ENCODE measurements at places on chromosomes 2 and 18.

GRCh38 chr2:217593732-217594131, 409.1 kb downstream of the TNS1 start:
- no peak for DNase-seq

DNA sequence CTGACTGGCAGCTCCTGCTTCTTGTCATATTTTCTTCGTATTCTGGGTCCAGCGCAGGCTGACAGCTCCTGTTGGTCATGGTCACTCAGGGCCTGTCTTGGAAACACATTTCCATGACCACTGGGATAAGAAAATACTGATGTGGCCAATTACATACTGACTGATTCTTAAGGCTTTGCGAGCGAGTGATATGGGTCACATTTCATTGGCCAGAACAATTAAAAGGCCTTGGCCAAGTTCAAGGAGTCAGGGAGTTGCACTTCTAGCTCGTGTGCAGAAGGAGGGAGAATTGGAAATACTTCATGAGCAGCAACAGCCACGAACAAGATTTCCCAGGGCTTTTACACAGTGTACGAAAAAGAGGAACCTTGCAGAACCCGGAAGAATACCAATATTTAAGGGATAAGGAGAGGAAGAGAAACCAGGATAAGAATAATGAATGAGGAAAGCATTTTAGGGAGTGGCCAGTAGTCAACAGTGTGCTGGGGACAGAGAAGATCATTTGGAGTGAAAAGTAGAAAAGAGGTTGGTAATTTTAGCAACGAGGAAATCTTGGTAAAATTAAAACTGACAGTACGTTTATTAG, 149.5 kb downstream of the ATP9B start:
- no peak for DNase-seq

GRCh38 chr2:174840436-174840835, 76.2 kb upstream of the CHRNA1 start:
- peak; percentile 81 for DNase-seq

GRCh38 chr2:200405599-200406298, 99.3 kb downstream of the SPATS2L start:
- peak; percentile 93 for DNase-seq

GRCh38 chr2:12017499-12018157, 271.2 kb downstream of the LPIN1 start:
- no peak for DNase-seq

- no peak for DNase-seq
Observed at GRCh38 chr18:65606551-65607130, 144.2 kb upstream of the CDH7 start.

DNA sequence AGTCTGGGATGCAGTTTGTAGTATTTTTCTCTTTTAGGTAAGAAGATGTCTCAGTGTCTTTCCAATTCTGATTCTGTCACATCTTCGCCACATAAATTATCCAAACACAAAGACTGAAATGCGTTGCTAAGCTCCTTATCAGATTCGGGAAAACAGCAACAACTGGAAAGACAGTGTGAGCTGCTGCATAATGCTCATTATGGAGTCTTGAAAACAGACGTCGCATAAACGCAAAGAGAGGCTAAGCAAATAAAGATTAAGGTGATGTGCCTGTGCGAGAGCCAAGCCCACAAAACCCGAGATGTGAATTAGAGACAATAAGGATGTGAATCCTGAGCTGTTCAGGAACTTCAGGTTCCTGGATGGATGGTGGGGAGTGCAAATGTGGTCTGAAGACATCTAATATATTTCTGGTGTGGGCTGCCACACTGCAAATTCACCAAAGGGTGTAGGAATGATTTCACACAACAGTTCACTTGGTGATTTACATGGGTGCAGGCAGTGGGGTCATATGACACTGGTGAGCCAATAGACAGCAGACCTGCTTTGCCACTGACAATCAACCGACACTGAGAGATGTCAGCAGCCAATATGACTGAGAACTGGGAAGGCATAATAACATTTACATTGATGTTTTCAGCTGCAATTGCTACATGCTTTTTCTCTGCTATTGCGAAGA, 195.8 kb downstream of the MTX2 start:
- DNase-seq: no peak

DNA sequence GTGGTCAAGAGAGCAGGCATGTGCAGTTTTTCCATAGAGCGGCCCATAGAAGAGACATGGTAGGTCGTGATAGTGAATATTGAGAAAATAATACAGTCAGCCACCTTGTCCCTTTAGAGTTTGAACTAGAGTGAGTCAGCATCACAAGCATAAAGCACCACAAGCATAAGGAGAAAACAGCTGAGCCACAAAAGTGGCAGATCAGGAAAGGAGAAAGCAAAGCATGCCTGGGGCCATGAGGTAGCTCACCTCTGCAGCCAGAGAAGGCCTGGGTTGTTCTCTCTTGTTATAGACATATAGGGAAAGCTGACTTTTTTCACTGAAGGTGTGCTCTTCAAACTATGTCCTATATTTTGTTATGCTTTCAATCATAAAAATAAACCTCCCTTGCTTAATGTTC, 879.0 kb downstream of the DSC3 start:
- no peak for DNase-seq

GRCh38 chr2:18599509-18600254, 10.3 kb upstream of the NT5C1B start:
- DNase-seq: no peak

GRCh38 chr18:22623513-22623912, 205.8 kb upstream of the CTAGE1 start:
- DNase-seq: no peak

- no peak for DNase-seq
Observed at GRCh38 chr2:134714228-134714627, 4.6 kb downstream of the TMEM163 start.

DNA sequence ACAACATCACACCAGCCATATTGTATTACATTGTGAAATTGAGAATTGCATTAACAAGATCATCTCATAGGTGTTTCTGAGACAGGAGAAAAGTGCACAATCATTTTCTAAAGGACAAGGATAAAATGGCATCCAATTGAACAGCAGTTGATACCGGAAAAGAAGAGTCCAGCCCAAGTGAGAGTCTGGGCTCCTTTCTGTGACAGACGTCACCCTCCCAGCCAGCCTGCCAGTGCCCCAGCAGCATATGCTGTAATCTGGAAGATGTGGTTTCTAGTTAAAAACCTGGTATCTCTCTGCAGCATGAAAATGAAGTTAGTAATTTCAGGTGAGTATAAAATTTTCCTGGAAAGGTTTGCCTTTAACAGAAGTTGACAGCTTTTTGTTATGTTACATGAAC, 1531.7 kb upstream of the PIK3C3 start:
- DNase-seq: no peak

DNA sequence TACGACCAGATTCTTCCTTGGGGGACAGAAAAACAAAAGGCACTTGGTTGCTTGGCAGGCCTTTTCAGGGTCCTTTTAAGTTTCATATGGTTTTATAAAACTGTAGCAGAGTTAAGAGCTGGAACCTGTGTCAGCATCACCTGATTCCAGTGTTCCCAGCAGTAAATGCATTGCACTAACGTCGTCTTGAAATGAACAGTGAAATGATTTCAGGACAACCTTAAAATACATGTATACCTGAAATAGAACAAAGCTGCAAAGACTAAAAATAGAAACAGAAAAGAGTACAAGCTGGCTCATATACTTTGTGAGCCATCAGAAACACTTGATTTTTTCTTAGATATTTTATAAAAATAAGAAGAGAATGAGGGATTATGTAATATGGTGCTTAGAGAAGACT, 51.9 kb downstream of the ACSL3 start:
- no peak for DNase-seq

DNA sequence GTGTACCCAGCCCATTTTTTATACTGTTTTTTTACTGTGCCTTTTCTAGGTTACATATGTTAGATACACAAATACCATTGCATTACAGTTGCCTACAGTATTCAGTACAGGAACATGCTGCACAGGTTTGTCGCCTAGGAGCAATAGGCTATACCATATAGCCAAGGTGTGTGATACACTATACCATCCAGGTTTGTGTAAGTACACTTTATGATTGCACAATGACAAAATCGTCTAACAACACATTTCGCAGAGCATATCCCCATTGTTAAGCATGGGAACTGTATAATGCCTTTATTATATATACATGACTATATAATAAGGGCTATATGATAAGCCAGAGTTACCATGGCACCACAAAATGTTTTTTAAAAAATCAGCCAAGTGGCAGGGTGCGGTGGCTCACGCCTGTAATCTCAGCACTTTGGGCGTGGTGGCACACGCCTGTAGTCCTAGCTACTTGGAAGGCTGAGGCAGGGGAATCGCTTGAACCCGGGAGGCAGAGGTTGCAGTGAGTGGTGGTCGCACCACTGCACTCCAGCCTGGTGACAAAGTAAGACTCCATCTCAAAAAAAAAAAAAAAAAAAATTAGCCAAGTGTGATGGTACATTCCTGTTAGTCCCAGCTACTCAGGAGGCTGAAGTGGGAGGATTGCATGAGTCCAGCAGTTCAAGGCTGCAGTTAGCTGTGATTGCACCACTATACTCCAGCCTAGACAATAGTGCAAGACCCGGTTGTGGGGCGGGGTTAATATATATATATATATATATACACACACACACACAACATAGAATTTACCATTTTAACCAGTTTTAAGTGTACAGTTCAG, 2.8 kb upstream of the CENPA start:
- DNase-seq: no peak

GRCh38 chr2:181300600-181301291, 156.4 kb upstream of the ITGA4 start:
- no peak for DNase-seq

DNA sequence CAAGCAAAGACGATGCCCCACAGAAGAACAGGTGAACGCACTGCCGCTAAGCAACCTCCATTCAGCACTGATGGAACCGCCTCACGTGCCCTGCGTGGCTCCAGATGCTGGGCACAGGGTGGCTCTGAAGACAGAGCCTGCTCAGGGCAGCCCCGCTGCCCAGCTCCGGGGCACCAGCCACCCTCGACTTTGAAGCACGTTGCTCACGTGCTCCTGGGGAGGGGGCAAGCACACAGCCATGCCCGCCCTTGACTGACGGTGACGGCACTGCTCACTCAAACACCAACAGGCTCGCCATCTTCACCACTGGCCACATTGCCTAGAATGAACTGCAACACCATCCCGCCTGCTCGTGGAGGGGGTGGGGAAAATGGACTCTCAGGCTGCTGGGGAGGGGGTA, 251.3 kb downstream of the HDAC4 start:
- no peak for DNase-seq

Data from mesenchymal stem cell (in vitro differentiated cells and primary cell).